ENCODE measurements at places on chromosomes 1 and 21. TPM values are rescaled to one million over a fixed set of nuclear protein-coding genes. Genes with fewer than 3 reads are reported as not detected.

Gene PEA15
- 153 TPM for total RNA-seq

Gene PROK1
- not detected for total RNA-seq

Gene LRRC39
- 0.88 TPM for total RNA-seq

Gene REN
- not detected for total RNA-seq

Gene OR2L8
- total RNA-seq = not detected

Gene RER1
- 118 TPM for total RNA-seq

Gene TRABD2B
- total RNA-seq = 0.10 TPM

Gene GUCA2B
- not detected for total RNA-seq

Gene LCK
- total RNA-seq = 0.88 TPM

Gene RSPH1
- total RNA-seq = 3.3 TPM

Gene ARMH1
- total RNA-seq = 4.7 TPM

Gene XCL1
- total RNA-seq = not detected

Gene EMC1
- 53.4 TPM for total RNA-seq

Gene CHIT1
- not detected for total RNA-seq

Gene FCRL3
- 1.2 TPM for total RNA-seq
